Inflammatory macrophage treated with lipopolysaccharide for 1 hour (primary cell): ENCODE measurements at places on chromosomes 3 and 15.
A peak's percentile ranks its signal among the peaks of the same experiment; 100 is the strongest.

DNA sequence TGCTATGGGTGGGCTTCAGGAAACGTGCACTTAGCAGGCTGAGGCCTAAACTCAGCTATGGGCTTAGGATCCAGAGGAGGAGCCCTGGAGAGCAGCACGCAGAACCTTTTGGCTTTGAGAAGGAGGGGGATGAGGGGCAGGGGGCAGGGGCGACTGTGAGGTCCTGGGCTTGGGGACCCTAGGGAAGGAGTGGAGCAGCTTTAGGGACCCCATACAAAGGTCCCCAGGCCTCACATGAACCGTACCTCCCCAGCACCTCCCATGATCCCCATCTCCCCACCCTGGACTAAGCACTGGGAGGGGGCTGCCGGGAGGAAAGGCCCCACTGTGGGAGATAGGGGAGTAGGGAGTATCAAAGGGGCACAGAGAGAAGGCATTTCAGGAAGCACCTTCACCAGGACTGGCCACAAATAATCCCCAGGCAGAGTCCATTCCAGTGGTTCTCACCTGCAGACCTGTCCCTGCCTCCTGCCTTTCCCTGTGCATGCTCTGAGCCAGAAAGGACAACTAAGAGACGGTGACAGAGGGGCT is 62.0 kb upstream of the KLF13 start:
- DNase-seq = no peak

DNA sequence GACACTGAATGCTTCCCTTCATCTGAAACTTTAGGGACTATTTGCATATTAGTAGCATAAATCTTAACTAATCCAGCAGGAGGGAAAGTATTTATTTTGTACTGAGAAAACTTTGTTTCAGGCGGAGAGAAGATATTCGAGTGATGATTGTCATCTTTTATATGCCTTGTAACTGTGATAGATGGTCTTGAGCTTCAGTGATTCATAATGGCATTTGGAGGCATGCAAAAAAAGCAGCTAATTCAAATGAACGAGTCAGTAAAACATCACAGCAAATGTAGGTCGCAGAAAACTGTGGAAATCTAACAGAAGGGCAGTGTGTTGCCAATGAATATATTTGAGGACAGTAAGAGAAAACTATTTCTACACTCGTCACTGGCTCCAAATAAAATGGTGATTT is 643.7 kb upstream of the NAALADL2 start:
- DNase-seq = no peak

DNA sequence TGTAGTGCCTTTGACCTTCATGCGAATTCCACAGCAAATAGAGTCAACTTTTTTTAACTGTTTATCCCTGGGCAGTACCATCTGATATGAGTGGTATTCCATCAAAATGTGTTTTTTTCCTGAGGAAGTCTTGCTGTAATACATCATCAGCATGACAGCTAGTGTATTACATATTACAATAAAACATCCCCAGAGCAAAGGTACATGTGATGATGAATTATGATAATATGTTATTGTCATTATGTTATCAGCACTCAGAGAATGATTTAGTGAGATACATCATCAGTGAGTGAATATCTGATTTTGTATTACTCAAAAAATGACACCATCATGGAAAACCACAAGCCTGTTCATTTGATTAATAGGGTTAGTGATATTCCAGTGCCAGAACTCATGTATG is 69.7 kb upstream of the ARL6 start:
- DNase-seq = no peak

- no peak for DNase-seq
Observed at GRCh38 chr15:91625506-91625905, 228.0 kb upstream of the SLCO3A1 start.

GRCh38 chr3:151644020-151644620 is 89.6 kb upstream of the AADACL2 start:
- DNase-seq = no peak

- no peak for DNase-seq
Observed at GRCh38 chr3:130506031-130506430, 10.9 kb upstream of the COL6A6 start.

DNA sequence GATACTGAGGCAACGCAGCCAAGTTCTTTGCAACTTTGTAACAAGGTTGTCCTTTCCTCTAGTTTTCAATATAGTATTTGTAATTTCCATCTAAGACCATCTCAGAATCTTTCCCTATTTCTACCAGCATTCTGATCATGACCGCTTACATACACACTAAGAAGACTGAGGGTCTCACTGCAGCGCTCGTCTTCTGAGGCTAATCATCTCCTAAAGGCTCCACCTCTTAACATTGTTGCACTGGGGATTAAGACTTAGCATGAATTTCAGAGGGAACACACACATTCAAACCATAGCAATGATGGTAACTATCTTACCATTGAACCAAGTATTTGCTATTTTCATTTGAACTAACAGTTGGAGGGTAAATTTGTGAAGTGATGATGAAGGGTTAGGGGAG is 463.3 kb upstream of the CCDC54 start:
- DNase-seq = no peak

GRCh38 chr3:22089284-22089683 is 338.3 kb upstream of the ZNF385D start:
- DNase-seq = peak; percentile 10

GRCh38 chr15:74847432-74847831 is 4.5 kb upstream of the ULK3 start:
- no peak for DNase-seq

- no peak for DNase-seq
Observed at GRCh38 chr3:89239774-89240173, 132.4 kb downstream of the EPHA3 start.

- DNase-seq = peak; percentile 28
Observed at GRCh38 chr3:157204431-157204830, 44.5 kb upstream of the CCNL1 start.

GRCh38 chr15:101406036-101406435 is 83.5 kb downstream of the PCSK6 start:
- no peak for DNase-seq

GRCh38 chr15:64693134-64693533 is 82.3 kb downstream of the RBPMS2 start:
- peak; percentile 96 for DNase-seq

DNA sequence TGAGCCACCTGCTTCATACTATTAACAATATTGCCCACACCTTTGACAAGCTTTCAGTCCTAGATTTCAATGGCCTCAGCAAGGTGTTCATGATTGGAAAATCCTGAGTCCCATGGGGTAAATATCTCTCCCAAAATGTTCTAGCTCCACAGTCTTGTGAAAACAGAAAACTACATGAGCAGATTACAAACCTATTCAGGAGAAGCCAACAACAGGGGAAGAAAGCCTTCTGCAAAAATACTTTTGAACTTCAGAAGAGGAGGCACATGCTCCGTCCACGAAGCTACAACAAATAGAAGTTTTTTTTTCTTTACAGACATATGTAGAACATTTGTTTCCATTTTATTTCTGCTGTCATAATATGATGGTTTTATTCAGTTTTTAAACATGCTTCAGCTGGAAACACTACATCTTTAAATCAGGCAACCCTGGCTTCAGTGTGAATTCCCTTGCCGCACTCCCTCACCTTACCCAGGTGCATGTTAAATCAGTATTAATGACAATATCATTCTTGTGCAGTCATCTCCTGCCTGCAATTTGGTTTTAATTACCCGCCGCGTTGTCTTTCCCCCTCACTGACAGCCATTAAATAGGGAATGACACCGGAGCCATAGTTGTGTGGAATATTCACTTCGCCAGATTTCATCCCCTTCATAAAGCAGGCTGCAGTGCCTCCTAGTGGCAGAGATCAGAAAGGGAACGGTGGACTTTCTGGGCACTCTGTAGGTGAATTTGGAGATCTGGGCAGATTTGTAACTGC is 725.5 kb upstream of the ARRDC4 start:
- peak; percentile 11 for DNase-seq

GRCh38 chr15:50181969-50182218 is at the start of gene SLC27A2:
Gene SLC27A2 (plus strand): TSS chr15:50182196. CDS start chr15:50182428, 232 bp downstream.
- DNase-seq = no peak

DNA sequence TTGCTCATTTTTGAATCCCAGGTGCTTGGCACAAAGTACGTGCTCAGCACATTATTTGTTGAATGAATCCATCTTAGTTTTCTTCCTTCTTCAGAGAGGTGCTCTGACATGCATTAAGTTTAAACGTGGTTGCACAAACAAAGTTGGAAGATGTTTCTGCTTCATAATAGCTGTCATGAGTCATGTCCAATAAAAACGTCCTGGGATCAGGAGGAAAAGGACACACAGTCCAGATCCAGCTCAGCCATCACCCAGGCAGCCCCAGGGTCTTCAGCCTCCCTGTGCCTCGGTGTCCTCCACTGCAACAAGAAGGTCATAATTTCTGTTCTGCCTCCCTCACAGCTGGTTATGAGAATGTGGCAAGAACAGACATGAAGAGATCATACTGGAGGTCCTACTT is 55.4 kb downstream of the CCNL1 start:
- no peak for DNase-seq

DNA sequence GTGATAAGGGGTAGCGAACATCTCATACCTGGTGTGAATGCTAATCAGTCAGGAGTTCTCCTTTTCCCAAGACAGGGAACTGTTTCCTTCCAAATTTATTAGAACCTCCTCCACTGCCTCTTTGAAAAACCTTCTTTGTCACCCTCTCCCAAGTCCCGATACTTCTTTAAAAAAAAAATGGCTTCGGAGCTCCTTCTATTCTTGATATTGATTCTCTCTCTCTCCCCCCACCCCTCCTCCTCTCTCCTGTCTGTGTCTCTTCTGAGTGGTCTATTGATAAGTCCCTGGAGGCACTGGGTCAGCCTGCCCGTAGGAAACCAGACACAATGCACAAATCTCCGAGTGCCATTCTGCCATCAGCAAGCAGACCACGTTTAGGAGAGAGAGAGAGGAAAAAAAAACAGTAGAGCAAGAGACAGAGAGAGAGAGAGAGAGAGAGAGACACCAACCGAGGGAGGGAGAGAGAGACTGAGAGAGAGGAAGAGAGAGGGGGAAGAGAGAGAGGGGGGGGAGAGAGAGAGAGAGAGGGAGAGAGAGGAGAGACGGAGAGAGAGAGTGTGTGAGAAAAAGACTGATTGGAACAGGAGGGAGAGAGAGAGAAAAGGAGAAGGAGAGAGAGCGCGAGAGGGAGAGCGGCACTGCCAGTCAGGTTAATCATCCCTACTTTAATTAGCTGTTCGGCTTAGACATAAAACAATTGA is 160.9 kb downstream of the TIGIT start:
- no peak for DNase-seq

DNA sequence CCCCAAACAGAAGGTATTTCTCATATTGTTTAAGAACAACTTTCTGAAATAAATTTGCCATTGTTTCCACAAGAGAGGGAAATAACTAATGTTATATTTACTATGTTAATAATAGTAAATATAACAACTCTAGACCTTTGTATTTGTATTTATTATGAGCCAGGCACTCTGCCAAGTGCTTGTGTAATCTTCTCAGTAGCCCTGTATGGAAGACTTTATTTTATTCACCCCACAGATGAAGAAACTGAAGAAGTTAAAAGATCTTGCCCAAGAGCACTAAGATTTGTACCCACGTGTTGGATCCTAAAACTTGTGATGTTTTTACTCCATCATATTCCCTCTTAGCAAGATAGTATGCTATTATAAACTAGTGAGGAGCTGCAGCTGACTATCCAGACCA is 12.0 kb upstream of the GNB4 start:
- DNase-seq = no peak

DNA sequence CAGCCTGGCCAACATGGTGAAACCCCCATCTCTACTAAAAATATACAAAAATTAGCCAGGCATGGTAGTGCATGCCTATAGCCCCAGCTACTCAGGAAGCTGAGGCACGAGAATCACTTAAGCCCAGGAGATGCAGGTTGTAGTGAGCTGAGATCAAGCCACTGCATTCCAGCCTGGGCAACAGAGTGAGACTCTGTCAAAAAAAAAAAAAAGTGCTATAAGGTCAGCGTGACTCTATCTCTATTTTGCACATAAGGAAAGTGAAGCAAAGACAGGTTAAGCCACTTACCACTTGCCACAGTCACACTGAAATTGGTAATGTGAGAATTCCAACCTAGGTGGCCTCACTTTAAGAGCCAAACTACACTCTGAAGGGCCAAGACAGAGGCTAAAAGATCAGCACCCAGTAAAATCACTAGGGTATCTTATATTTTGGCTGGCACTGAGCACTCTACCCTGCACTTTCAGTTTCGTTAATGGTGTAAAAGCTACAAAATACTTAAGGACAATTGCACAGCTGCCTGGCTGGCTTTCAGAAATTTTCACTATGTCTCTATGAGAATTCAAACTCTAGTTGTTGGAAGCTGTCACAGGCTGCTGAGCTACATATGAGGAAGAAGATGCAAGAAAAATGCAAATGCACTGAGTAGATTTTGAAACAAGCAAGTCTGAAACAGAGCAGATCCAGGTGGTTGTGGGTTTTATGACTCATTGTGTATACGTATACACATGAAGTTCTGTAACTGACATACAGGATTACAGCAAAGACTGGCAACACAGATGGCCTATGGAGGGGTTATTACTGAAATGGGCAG is 32.7 kb downstream of the TRANK1 start:
- DNase-seq = peak; percentile 64

DNA sequence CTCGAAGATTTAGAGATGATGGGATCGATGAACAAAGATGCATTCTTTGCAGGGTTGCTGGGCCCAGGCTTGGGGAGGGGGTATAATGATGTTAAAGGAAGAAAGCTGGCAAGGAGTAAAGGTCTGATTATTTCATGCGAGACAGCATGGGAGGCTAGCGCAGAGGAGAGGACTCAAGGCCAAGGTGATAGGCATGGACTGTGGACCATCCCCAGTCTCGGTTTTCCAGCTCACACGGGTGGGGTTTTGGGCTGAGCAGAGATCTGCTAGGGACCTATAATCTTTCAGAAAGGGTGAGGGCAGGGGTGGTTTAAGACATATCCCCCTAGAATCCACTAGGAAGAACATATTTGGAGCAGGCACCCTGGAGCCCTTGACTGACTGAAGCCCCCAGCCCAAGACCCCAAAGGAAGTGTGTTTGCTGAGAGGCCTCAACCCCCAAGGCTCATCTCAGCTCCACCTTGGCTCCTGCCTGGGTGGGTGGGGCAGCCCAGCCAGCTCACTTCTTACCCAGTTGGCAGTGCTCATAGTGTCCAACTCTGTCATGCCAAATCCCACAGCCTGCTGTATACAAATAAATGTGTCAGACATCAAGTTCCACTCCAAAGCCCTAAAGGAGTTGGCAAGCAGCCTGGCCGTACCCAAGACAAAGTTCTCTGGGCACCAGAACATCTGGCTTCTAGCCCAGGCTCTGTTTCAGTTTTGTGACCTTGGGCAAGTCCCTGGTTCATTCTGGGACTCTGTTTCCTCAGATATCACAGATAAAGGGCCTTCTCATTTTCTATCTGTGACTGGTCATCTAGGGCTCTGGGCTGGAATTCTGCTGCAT is 17.9 kb downstream of the ACSBG1 start:
- no peak for DNase-seq

DNA sequence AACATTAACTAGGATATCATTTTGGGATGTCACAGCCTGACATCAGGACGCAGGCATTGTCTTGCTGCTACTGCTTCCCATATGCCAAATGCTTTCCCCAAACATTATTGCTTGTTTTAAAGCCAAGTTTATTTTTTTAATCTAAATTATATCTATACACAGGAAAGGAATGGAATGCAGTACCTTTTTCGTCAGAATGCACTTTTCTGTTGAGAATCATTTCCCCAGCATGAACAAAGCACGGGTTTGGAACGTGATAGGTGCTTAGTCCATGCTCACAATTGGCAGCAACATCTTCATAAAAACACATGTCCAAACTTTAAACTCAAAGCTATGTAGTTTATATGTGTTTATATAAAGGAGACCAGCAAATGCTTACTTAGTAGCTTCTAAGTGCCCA is 26.1 kb downstream of the PXK start:
- DNase-seq = no peak

GRCh38 chr3:150890295-150890694 is 14.9 kb downstream of the MINDY4B start:
- peak; percentile 92 for DNase-seq
